ENCODE measurements at places on chromosomes 16 and 17.

DNA sequence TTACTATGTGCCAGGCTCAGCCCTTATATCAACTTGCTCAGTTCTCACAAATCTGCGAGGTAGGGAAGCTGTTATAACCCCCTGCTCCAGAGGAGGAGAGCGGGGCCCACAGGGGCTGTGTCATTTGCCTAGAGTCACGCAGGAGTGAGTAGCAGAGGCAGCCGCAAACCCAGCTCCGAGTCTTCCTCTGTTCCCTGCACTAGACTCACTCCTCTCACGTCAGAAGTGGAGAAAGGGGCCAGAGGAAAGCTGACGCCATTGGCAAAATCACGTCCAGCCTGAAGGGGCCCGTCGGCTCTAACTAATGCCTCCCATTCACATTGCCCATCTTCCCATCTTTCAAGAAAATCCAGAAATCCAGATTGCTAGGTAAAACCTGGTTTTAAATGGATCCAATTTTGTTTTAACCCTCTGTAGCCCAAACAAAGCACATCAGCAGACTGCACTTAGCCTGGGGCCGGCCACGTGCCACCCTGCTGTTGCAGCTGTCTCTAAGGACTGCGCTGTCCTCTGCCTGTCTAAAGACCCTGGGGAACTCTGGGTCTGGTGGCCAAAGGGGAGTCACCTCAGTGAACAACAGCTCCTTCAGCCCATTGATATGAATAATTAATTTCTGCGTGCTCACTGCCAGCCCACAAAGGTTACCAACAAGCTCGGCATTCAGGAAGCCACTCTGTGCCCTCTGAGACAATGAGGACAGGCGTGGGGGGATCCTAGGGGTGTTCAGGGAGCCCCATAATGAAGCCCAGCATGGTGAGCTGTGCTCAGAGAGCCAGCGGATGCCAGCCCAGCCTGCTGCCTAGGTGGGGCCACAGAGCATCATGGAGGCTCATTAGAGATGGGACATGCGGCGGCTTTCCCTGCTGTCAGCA is 36.7 kb upstream of the ABR start:
- no peak for DNase-seq

- DNase-seq = no peak
Measured at GRCh38 chr17:40511667-40512220, 10.3 kb upstream of the TNS4 start.

GRCh38 chr17:50909765-50910605 is 43.8 kb upstream of the TOB1 start:
- DNase-seq = no peak

- DNase-seq = peak; percentile 83
Measured at GRCh38 chr17:1490643-1491442, 1.6 kb downstream of the MYO1C start.

GRCh38 chr16:51666821-51667220 is 515.8 kb upstream of the SALL1 start:
- no peak for DNase-seq

Data from left ventricle myocardium inferior (tissue), 1 donor.